HT-29 (cell line): ENCODE measurements at places on chromosomes 3 and 15.

GRCh38 chr15:32122013-32122412 lies 91.7 kb downstream of the CHRNA7 start:
- DNase-seq = no peak

GRCh38 chr3:106640353-106640752 lies 736.9 kb upstream of the CCDC54 start:
- no peak for DNase-seq

- DNase-seq = no peak
Measured at GRCh38 chr3:141129541-141130011, 78.4 kb downstream of the SPSB4 start.

GRCh38 chr3:138186221-138186620 lies 880 bp upstream of the ARMC8 start:
- DNase-seq = peak; percentile 11

DNA sequence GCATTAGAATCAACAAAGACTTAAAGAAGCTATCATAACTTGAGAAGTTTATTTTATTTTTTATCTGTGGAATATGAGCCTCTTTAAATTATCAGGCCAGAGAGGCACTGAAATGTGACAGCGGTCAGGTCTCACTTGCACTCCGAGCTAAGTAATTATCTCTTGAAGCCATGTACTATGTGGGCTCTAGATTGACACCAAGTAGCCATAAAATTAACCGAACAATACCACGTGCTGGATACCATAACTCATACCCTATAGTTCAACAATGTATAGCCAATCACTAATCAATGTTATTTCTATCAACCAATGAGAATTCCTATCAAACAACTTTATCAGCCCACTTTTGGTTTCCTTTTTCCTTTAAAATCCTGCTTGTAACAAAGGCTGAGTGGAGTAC lies 299.3 kb downstream of the TBC1D5 start:
- no peak for DNase-seq

DNA sequence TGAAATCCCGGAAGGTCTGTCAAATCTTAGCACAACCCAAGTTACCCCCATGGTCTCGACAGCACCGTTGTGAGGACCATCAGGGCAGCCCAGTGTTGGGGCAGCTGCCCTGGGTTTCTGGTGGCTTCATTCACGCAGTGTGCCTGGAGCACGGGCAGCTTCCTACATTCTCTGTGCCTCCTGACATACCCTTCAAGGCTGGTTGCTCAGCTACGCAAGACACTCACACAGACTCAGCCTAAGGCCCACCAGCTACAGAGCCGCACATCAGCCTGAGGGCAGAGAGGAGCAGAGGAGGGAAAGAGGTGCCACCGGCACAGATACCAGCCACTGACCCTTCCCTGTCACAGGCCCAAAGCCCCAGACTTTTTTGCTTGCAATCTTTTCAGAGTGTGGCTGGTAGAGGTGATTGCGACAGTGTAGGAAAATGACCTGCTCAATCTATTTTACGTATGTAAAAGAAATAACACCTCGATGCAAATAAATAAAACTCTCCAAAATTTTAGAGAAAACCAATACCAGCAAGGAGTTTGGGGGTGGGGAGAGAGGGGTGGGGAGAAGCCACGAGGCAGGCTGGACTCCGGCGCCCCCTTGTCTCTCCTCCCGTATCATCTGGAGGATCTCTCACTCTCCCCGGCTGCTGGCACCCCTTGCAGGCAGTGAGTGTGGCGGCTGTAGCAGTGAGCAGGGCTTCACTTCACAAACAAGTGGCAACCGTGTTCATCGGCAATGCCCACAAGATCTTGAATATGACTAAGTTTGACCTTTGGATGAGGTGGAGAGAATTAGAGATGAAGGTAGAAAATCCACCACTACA lies 12.7 kb downstream of the CSPG5 start:
- DNase-seq = no peak

DNA sequence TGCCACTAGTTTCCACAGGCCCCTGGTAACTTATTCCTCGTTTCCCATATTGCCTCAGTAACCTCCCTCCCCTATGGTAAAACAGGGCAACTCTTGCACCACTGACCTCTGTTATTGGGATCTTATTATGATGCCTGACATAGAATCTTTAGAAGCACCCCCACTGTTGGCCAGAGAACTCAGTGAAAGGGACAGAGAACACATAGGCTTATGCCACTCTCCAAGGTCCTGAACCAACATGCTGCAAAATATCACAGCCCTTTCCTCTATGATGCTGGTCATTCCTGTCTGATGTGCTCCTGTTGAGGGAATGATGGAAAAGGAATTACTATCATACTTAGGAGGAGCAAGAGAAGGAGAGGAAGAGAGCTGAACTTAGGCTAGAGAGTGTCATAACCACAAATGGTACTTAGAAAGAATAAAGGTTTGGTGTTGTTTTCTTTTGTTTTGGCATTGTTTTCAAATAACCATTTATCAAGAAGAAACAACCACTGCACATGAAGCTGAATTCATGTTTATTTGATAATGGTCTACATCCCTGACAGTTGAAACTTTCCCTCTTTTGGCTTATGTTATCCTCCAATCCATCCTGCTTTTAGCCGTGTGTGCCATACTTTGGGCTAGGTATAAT lies 330.2 kb downstream of the EPHB1 start:
- peak; percentile 44 for DNase-seq

DNA sequence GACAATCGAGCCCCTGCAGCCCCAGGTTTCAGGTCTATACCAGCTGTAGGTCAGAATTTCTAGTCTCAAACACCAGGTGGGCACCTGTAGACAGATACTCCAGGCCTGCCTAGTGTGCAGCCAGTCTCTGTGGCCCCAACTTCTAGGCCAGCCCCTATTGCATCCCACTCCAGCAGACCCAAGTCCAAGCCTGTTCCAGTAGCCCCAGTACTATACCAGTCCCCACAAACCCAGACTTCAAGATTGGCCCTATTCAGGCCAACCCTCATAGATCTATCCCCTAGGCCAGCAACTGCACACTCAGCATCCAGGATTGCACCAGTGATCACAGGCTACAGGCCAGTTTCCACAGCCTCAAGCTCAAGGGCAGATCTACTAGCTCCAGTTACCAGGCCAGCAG lies 344.0 kb downstream of the PYDC2 start:
- DNase-seq = no peak

DNA sequence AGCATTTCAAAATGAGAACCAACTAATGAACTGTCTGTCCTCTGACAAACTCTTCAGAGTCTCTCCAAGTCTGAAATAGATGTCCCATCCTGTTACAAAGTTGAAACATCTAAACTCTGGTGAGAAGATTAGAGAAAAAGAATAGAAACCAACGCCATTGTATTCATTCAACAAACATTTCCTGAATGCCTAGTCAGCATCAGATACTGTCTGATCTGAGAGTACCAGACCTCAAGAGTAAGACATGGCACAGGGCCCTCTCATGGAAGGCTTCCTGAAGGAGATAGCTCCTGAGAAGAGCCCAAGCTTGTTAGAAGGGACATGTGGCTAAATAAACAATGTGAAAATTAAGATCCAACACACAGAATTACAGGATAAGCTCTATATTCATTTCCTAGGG lies 164.1 kb upstream of the LRRN1 start:
- no peak for DNase-seq

GRCh38 chr3:130384476-130385025 lies 39.1 kb downstream of the COL6A5 start:
- no peak for DNase-seq

DNA sequence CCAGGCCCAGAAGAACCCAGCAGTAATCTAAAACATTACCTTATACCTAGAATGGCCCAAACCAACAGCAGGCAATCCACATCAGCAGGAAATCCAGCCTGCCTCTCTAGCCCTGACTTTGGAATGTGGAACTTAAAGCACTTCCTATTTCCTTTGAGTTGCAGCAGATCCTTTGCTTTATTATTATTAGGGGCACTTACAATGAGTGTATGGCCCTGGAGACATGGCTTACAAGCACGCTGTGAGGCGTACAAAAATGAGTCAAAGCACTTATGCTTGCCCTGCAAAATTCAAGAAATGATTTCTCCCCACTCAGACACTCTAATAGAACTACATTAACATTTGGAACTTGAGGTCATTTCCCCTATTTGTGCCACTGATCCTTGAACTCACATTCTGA lies 9.5 kb upstream of the KNSTRN start:
- no peak for DNase-seq

- no peak for DNase-seq
Measured at GRCh38 chr15:101492766-101493692, 3.5 kb upstream of the PCSK6 start.

GRCh38 chr15:89088605-89089315 lies 504 bp downstream of the ABHD2 start:
- DNase-seq = no peak

DNA sequence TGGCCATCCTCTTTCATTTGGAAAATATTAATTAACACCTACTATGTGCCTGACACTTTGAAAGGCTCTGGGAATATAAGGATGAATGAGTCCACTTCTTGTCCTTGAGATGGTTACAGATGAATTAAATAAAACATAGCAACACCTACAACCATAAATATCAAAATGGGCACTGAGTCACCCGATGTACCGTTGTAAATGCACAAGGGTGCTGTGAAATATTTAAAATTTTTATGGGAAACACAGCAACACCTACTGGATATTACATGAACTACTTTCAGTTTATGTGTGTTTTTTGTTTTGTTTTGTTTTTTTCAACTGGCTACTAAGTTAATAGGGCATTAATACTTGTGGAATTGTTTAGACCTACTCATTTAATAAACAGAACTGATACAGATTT lies 239.0 kb upstream of the NAALADL2 start:
- peak; percentile 38 for DNase-seq

- no peak for DNase-seq
Measured at GRCh38 chr3:163547014-163547685, 1531.1 kb downstream of the SI start.

- DNase-seq = no peak
Measured at GRCh38 chr3:61358364-61358763, 107.1 kb upstream of the FHIT start.

GRCh38 chr15:69128667-69129311 lies 31.6 kb upstream of the GLCE start:
- DNase-seq = no peak

- no peak for DNase-seq
Measured at GRCh38 chr3:13519006-13519791, 29.7 kb upstream of the FBLN2 start.

DNA sequence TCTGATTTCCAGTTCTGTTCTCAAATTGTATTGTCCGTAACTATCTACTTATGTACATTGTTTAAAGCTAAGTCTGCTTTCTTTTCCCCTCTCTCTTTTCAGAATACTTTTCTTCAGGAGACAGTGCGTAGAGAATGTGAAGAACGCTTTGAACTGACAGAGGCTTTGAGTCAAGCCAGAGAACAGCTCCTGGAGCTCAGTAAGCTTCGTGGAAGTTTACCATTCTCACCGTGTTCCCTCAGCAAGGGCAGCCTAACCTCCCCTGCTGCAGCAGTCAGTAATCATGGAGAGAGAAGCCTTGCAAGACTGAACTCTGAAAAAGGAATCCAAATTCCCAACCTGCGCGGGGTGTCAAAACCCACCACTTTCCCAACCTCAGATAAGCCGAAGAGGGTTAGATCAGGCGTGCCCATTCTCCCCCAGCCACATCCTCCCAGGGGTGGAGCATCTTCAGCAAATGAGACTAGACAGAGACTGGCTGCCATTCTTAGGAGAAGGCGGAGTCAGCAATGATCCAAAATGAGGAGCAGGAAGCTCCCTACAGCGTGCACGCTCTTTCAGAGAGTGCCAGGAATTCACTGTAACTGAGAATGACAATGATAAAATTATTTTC lies 114.6 kb downstream of the CCNL1 start:
- DNase-seq = no peak

DNA sequence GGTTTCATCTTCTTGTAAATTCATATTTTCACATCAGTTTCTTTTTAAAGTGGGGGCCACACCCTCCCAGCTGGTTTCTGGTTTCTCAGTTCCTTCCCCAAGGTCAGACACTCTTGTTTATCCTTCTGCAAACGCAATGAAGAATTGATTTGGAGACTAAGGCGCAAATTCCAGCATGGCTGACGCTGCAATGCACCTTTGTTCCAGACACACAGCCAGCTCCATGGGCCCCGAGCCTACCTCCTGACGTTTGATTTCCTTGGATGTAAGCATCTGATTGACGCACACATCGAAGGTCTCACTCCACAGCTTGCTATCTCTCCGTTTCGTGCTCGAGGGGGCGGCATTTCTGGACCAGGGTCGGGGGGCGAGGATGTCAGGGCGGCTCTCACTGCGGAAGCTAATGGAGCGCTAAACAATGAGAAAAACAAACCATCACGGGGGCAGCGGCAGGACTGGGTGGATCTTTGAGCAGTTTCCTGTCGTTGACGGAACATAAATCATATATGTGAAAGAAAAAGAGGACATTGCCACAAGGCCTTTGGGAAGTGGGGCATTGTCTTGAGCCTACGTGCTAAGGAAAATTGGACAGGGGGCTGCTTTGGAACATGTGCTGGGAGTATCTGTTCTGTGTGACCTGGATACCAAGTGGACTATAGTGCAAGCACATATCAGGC lies 46.9 kb downstream of the ARHGEF3 start:
- DNase-seq = no peak

- DNase-seq = no peak
Measured at GRCh38 chr3:124168271-124168670, 176.3 kb upstream of the ROPN1 start.

GRCh38 chr3:119763466-119763865 lies 18.4 kb upstream of the NR1I2 start:
- DNase-seq = no peak

DNA sequence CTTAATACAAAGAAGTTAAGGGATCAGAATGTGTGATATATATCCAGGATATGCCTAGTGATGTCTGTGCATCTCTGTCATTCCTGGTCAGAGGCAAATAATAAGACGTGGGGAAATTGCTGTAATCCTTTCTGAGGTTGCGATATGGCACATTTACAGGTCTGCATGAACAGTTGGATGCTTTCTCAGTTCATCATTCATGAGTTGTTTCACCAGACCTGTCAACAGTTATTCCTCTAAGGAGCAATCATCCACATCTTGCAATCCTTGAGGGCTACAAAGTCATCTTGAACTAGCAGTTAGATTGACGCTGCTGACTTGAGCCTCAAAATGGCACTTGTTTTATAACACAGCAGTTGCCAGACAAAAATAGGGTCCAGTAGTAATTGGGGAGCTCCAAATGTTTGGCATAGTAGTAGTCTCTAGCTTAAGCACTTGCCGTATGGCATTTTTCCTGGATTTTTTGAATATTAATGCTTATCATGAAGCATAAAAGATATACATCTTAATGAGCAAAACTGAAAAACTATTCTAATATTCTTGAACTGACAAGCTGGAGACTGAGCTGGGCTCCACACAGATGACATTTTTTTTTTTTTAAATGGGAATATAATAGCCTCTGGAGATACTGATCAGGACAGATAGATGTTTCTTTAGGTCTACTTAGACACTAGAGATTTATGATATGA lies 761.7 kb downstream of the VGLL3 start:
- no peak for DNase-seq

DNA sequence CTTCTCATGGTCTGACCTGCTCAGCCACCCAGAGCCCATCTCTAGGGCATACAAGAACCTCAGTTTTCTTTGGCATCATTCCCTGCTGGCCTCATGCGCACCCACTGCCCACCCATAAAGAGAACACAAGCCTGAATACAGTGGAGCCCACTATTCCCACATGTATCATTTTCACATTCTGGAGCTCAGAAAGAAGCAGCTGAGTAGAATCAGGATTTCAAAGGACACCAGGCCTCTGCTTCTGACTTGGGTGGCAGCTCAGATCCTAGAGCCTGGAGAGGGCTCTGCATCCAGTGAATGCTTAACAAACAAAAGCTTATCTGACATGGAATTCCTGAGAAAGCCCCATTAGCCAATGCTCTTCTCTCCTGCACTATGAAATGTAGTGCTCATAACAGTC lies 34.7 kb downstream of the RBP2 start:
- no peak for DNase-seq
